NCI-H748 treated with DMSO at 0.1 percent for 48 hours (cell line): ENCODE measurements at places on chromosomes 13 and 19.

- no peak for DNase-seq
Observed at GRCh38 chr13:74056801-74057542, 77.2 kb downstream of the KLF12 start.

GRCh38 chr13:36357231-36357630 is 11.0 kb upstream of the SPART start:
- DNase-seq, result no peak

GRCh38 chr19:35533201-35533821 is at the start of gene GAPDHS:
TSS of gene GAPDHS (plus strand) at chr19:35533456. CDS start at chr19:35533528, 72 bp downstream.
- no peak for DNase-seq

DNA sequence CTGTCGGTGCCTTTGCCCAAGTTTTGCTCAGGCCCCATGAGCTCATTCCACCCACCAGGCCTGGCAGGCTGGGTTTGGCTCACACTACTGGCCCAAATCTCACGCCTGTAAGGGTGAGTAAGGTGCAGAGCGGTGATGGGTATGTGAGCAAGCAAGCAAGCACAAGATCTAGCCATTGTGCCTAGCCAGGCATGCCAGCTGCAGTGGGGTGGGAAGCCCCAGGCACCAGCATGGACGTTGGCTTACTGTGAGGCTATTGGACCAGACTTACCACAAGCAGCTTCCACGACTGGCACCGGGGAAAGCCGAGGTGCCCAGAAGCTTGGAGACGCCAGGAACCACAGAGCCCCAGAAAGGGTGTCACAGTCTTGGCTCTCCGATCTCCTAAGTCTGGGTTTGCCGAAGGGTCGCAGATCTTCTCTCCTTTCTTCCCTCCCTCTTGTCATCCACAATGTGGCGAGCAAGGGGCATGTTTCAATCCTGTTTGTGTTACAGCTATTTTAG is 2659.4 kb upstream of the PCDH20 start:
- no peak for DNase-seq

- no peak for DNase-seq
Observed at GRCh38 chr13:50400035-50400726, 384.9 kb downstream of the KCNRG start.
